ENCODE measurements at places on chromosomes 5 and 9.

- DNase-seq = peak; percentile 85
These were observed 202.5 kb downstream of the MEF2C start for GRCh38 chr5:88680253-88681132.

DNA sequence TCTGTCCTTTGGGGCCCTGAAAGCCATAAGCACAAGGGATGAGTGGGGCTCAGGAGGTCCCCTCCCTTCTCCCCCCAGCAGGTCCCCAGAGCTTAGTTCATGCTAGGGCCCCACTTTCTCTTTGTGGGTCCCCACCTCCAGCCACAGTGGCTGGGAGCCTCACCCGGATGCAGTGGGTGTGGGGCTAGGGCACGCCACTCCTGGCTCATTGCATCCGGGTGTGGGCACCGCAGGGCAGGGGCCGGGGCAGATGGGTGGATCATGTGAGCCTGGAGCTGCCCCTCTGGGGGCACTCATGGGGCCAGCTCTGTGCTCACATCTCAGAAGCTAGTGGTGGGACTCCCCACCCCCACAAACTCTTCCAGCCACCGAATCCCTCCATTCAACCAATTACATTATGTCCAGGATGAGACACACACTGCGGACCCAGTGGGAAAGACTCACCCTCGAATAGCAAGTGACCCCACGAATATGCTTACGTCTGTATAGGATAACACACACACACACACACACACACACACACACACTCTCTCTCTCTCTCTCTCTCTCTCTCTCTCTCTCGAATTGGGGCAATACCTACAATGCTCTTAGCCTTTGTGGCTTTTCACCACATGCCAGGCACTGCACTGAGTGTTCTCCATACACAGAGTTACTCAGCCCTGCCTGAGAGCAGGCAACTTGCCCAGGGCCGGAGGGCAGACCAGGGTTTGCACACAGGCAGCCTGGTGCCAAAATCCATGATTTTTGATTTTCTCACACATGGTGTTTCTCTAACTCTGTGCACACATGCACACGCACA lies 16.8 kb upstream of the PHYKPL start:
- no peak for DNase-seq

GRCh38 chr5:9605041-9605838 lies 24.9 kb downstream of the TAS2R1 start:
- no peak for DNase-seq

DNA sequence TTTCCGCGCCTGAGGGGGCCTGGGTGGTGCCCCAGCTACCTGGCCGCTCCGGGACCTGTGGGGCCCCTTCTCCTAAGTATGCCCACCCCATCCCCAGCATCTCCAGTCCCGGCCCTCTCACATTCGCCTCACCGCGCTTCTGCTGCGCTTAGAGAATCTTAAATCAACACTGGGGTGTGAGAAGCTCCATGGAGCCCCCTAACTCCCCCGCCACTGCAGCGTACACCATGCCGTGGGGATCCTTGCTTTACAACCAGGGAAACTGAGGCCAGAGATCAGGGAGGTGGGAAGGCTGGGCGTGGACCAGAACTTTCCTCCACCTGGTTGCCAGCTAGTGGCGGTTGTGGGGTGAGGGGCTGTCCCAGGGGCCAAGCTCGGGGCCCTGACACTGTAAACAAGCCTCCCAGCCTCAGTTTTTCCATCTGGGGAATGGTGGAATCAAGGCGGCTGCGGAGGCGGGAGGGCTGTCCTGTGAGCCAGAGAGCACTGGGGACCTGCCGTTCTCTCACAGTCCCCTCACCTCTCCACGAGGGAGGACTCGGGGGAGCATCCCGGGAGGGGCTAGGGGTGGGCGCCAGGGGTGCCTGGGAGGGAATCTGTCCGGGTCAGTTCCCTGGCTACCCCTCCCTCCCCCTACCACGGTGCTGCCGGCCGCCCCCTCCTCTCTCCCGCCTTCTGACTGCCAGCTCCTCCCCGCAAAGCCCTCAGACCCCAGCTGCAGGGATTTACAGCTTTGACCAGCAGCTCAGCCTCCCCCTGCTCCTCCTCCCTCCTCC lies 161.2 kb downstream of the C9orf50 start:
- DNase-seq = no peak

- no peak for DNase-seq
These were observed 324.4 kb downstream of the ENC1 start for GRCh38 chr5:74316064-74316603.

DNA sequence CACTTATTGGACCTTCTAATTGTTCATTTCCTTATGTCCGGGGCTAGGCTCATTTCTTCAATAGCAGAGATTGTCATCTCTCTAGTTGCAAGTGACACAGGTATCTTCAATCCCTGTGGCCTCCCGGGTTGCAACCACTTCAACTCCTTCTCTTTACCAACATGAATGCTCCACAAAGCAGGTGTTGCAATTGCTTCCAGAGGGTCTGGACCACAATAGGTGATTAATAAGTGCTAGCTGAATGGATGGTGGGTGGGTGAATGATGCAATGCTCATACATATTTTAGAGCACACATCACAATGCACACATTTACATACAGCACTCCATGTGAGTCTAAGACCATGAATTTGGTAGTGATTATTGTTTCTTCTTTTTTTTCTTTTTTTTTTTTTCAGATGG lies 2.6 kb downstream of the CEMIP2 start:
- no peak for DNase-seq

- DNase-seq = no peak
These were observed 14.2 kb downstream of the CCNJL start for GRCh38 chr5:160298189-160298588.

Measured in NCI-H1048 (cell line).